ENCODE measurements at places on chromosomes 6 and 20.

DNA sequence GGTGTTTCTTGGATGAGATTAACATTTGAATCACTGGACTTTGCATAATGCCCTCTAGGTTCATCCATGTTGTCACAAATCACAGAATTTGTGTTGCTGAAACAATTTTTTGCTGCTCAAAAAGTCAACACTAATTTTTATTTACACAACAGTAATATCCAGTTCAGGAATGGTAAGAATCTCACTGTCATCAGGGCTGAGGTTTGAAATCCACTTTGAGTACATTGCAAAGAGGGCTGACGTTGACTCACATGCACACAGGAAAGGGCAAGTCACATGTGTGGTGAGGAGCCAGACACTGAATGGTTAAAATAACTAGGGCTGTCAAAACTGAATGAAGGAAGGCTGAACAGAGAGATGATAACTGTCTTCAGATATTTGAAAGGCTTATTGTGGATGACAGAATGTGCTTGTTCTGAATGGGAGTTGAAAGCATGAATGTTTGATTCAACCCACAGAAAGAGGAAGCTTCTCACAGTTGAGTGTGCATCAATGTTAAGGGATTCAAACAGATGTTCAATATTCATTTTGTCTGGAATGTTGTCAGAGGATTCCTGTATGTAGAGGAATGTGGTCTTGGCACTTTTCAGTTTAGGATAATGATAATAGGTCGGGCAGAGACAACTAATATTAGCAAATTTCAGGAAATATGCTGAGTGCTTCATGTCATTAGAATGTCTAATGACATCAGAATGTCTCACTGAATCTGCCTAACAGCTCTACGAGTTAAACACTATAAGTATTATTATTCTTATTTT lies 3.6 kb upstream of the ADGRG6 start:
- DNase-seq, result no peak

GRCh38 chr6:169961772-169962561 lies 210.5 kb downstream of the ERMARD start:
- DNase-seq, result no peak

- DNase-seq, result no peak
Measured at GRCh38 chr6:122702841-122703240, 76.7 kb upstream of the FABP7 start.

DNA sequence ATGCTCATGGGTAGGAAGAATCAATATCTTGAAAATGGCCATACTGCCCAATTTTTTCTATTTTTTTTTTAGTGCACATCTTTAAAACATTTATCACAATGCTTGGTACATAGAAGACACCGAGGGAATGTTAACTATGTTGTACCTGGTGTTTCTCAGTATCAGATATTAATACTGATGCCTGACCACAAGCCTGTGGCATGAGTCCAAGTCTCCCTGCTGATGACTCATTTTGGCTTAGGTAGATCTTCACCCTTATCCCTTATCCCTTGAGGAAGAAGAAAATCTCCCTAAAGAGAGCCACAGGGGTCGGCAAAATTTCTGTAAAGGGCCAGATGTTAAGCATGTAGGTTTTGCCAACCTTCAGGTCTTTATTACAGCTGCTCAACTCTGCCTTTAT lies 14.5 kb downstream of the CD109 start:
- no peak for DNase-seq

DNA sequence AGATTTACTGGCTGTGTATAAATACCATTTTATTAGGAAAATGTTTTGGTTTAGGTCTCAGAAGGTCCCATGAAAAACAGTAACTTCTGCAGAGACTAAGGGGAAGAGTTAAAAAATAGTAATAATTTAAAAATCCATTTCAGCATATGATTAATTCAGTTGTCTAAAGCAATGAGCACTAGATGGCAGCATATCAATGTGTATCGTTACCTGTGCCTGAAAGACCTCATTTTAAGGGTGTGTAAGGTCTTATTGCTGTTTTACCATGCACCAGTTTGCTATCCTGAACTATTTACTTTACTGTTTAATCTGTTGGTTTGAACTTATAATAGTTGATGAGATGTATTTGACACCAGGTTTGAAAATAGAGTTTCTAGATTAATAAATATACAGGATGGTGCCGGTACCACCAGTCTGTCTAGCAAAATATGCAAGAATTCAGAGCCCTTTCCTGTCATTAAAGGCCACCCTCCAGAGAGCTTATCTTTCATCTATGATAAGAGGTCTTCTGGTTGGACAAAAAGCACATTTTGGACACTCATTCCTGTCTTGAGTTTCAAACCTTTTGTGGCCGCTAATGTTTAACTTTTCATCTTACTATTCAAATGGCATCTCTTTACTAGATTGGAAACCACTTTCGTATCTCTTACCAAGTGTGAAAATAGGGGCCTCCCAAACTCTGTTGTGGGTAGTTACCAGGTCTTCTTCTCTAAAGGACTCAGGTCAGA lies 8.9 kb upstream of the AHI1 start:
- DNase-seq, result peak; percentile 41

- DNase-seq, result no peak
Measured at GRCh38 chr6:14598017-14598864, 480.7 kb downstream of the CD83 start.

- no peak for DNase-seq
Measured at GRCh38 chr20:58227391-58228102, 906 bp downstream of the ANKRD60 start.

- DNase-seq, result no peak
Measured at GRCh38 chr6:167687116-167687725, 139.5 kb upstream of the AFDN start.

DNA sequence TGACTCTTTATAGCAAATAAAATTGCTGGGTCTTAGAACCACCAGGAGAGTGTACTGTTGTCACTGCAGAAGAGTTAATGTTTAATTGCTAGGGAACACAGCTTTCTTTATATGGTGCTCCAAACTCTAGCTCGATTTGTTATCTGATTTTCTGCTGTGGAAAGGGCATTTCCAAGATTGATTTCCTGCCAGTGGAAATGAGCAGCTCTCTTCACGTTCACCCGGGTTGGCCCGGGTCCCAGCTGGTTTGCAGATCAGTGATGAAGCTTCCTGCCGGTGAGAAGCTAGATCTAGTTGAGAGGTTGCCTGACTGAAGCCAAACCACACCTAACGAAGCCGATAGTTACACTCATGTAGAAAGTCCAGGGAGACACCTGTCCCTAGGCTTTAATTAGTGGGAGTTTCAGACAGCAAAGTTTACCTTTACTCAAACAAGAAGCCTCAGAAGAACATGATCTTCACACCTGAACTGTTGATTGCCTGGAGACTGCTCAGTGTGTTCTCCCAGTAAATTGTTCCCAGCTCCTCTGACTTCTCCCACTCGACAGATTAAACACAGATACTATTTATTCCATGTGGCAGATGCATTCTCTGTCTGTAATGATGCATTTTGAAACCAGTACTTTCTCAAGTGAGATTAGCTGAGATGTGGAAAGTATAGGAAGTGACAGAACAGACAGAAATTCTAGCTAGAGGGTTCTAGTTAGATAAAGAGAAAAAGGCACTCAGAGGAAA lies 27.8 kb downstream of the PAQR8 start:
- DNase-seq, result peak; percentile 62

- no peak for DNase-seq
Measured at GRCh38 chr6:135314543-135314942, 133.4 kb downstream of the MYB start.

DNA sequence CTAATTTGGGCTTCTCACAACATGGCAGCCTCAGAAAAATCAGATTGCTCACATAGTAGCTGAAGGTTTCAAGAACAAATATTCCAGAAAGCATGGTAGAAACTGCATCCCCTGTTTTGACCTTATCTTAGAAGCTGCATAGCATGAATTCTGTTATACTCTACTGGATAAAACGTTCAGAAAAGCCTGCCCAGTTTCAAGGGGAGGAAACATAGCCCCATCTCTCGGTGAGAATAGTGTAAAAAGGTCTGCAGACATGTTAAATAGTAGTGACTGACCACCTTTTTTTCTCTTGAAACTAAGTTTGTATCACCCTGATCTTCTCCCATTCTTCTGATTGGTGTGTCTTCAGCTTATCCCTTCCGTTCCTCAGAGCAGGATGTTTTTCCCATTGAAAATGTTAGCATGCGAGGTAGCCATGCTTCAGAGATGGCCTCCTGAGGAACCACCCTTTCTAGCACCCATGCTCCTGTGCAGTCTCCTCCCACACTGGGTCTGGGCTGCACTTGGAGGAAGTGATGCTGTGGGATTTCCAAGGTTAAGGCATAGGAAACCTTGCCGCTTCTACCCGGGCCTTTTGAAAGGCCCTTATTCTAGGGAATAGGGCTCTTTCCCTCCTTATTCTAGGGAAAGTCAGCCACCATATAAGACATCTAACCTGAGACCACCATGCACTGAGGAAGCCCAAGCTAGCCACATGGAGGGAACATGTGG lies 50.1 kb downstream of the MARCKS start:
- DNase-seq, result no peak
